ENCODE measurements at places on chromosomes 2 and 18.

DNA sequence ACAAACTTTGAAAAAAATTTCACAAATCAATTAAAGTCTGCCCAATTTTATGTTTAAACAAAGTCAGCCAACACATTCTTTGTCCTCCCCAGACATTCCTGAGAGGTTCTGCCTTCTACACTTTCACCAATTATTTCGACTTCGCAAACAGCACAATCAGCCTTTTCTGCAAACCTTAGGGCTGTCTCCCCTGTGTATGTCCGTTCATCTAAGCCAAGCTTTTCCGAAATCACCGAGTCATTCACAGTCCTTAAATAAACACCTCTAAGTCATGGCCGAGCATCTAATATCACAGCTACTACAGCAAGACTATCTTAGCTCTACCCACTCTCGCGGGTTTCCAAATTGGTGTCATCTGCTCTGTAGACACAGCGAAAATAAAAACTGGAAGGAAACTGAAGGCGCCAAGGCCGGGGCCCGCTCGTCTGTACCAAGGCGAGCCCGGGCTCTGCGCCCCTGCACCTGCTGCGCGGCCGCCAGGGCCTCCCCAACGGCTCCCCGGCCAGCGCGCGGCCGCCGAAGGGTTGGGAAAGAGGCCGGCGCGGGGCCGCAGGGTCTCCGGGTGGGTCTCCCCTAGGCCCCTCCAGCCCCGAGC lies 730 bp downstream of the ODC1 start:
- no peak for DNase-seq

DNA sequence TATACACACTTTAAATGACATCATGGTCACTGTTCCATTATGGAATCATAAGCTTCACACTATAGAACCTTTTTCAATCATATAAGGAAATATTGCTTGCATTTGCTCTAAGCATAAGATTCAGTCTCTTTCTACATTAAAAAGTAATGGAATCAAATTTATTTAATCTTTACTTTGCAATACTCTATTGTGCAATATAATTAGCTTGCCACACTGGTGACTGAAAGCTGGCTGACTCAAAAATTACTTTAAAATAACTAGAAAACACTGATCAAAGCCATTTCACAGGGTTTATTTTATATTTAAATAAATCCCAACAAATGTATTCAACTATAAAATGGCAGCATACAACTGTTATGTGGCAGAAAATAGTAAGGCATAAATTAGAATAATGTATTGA lies 13.2 kb upstream of the ORC2 start:
- DNase-seq = no peak

DNA sequence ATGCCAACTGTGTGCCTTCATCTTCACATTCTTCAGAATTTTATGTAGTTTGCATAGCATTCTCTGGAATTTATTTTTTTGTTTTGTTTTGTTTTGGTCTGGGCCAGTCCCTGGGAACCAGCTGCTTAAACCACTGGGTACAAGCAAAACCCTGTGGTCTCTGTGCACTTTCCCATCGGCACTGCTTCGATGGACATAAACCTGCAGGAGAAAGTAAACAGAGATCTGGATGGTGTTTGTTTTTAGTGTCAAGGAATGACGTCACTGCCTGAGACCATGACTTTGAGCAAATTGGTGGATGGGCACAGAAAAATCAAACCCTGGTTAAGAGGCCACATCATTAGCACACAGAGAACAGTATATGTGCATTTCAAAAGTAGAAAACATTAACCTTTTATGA lies 64.7 kb upstream of the RASGRP3 start:
- no peak for DNase-seq

DNA sequence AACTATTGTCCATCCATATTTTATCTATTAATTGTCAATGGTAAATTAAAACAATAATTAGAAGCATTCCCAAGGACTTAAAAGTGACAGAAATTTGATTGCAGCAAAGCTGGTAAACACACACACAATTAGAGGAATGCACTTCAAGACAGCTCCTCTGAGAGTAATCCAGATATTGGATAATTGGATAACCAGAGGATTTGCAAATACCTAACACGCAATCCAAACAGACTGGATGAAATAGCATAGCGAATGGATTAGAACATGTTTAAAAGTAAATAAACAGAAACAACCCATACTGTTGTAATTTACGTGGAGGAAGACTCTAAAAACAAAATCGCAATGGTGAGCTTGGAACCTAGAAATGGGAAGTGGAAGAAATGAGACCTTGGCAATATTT lies 239.8 kb downstream of the METTL4 start:
- DNase-seq = no peak

GRCh38 chr2:74585406-74586185 lies 31.1 kb downstream of the DOK1 start:
- no peak for DNase-seq

DNA sequence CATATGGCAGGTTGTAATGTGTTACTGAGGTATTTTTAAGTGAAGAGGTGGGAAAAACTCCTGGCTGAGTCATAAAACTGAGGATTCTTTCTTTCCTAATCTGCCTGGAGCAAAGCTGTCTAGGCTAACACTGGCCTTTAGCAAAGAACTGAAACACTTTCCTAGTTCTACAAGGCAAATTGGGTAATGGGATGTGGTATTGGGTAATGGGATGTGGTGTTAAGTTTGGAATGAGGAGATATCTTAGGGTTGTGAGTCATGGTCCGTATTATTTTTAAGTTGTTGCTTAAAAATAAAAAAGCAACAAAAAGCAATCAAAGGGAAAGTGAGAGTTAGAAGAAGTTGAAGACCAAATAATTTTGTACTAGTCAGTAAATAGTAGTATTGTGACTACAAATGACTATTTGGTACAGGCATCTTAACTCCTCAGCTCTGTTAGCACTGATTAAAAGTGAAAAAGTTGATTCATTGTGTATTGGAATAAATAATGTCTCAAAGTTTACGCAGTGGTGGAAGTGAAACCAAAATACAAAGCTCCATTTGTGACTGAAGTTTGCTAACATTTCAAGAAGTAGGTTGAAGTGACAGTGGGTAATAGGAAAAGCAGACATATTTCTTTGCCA lies 216.8 kb downstream of the CAMKMT start:
- no peak for DNase-seq

DNA sequence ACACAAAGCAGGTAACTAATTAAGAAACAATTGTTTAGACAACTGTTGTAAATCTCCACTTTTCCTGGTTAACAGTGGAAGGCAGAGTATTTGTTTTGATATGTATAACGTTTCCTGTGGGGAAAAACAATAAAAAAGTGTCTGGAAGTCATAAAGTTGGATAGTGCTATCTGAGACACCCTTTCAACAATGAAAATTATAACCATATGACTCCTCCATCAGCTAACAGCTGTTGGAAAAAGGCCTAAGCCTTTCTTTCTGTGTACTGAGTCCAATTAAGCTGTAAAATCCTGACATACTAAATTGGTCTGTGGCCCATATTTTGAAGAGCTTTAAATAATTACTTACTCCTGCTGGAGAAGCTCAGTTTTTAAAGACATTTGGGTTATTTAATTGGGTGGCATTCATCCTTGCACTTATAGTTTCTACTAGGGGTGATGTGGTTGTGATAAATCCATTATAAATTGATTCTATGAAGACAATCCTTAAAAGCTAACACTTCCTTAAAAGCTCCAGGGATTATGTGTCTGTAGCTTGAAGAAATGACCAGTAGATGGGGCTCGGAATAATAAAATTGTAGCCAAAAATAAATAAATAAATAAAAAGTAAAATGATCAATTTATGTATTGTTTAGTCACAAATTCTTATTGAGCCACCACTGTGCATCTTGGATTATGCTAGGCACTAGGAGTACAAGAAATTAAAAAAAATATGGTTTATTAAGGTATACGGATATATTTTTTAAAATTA lies 698.1 kb upstream of the NXPH2 start:
- no peak for DNase-seq

DNA sequence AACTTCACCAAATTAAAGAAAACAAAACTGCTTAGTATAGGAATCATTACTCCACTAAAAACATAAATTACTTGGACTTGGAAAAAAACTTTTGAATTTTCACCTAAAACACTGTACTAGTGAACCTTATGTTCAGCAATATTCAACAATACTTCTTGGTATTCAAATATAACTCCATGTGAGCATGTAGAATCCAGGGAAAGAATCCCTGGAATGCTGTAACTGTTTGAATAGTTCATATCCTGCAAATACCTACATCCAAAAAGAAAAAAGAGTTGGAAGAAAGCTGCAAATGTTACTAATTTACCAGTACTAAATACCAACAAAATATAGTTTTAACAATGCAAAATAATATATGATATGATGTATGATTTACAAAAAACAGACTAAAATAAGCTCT lies 65.4 kb downstream of the IKZF2 start:
- no peak for DNase-seq

DNA sequence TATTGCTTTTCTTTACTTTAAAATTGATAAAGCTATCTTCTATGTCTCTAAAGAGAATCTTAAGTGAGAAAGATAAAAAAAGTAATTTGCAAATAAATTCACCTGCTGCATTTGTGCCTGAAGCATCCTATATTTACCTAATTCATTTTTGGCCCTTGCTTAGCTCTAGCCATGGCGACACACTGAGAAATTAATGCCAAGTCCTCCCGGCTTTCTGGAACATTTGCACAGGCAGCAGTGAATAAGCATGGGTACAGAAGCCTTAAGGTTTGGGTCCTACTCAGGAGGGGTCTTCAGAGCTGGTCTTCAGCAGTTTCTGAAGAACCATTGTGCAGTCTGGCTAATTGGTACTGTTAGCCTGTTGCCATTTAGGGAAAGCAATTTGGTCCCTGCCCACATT lies 73.9 kb upstream of the ZEB2 start:
- no peak for DNase-seq

- DNase-seq = no peak
These were observed 15.2 kb downstream of the SP100 start for GRCh38 chr2:230430957-230431910.

GRCh38 chr2:12269041-12269972 lies 447.4 kb upstream of the TRIB2 start:
- no peak for DNase-seq

GRCh38 chr2:98937906-98938305 lies 1.9 kb upstream of the CRACDL start:
- no peak for DNase-seq

DNA sequence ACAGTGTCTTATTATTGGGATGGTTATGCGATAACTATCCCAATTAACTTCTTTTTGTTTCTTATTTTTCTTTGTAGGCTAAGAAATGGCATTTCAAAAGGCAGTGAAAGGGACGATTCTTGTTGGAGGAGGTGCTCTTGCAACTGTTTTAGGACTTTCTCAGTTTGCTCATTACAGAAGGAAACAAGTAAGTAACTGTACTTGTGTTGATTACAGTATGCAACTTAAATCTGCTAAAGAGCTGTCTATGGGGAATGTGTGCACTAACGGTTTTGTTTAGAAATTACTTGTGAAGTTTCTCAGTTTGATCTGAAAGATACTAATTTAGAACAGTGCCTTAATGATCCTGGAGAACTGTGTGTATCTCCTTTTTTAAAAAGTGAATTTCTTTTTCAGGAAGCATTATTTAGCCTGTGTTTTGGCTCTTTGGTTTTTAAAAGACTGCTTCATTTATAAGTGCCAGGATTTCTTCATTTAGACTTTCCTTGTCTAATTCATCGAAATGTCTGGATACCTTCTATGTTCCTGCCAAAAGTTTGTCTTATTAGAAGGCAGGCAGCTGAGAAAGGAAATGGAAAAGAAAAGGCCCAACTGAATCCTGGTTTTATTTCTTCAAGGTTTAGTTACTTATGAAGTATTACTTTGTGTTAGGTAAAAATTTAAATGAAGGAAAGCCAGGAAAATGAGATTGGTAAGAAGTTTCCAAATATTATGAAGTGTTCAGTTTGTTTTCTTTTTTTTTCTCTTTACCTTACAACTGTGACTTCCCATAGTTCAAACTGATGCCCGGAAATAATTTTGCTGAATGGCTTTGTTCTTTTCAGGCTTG lies 40.1 kb downstream of the GPD2 start:
- no peak for DNase-seq

DNA sequence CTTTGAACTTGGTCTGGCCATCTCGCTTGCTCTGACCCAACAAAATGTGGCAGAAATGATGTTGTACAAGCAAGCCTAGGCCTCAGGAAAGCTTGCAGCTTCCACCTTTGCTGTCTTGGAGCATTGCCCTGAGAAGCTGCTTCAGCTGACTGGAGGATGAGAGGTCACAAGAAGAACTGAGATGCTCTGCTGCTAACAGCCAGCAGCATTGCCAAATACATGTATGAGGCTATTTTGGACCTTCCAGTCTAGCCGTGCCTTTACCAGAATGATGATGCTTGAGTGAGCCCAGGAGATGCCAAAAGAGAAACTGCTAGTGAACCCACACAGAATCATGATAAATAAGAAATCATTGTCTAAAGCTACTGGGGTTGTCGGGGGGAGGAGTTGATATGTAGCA lies 13.2 kb upstream of the ITGAV start:
- no peak for DNase-seq

DNA sequence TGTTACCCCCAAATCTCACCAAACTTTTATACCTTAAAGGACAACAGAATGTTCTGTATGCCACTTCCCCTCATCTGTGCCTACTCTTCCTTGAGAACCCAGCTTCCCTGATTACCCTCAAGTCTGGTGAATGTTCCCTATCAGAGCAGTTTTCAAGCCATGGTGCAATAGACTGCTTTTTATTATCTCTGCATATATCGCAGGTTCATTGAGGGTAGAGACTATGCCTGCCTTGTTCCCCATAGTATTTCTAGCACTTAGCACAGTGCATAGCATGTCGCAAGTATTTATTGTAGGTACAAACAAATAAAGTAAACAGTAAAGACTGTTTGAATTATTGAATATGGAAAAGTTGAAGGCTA lies 146.6 kb downstream of the HAUS1 start:
- no peak for DNase-seq

- DNase-seq = no peak
These were observed 2.8 kb downstream of the FZD5 start for GRCh38 chr2:207766697-207767460.

- DNase-seq = no peak
These were observed 69.4 kb downstream of the LOXHD1 start for GRCh38 chr18:46587600-46587999.

DNA sequence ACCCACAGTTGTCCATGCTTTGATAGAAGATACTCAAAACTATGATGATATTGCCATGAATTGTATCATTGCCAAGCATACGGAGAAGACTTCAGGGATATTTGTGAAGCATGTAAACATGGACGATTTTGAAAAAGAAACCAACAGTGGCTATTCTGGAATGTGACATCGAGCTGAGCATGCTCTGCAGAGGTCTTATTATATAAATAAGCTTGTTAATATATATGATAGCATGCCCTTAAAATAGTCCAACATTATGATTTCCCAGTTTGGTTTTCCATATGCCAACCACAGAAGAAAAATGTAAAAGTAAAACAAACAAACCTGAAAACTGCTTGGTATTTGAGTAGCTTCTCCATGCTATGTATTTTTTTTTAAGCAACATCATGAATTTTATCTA lies 159.1 kb downstream of the LNPK start:
- DNase-seq = no peak

- peak; percentile 23 for DNase-seq
These were observed 414.2 kb upstream of the CHST9 start for GRCh38 chr18:27599202-27599829.

DNA sequence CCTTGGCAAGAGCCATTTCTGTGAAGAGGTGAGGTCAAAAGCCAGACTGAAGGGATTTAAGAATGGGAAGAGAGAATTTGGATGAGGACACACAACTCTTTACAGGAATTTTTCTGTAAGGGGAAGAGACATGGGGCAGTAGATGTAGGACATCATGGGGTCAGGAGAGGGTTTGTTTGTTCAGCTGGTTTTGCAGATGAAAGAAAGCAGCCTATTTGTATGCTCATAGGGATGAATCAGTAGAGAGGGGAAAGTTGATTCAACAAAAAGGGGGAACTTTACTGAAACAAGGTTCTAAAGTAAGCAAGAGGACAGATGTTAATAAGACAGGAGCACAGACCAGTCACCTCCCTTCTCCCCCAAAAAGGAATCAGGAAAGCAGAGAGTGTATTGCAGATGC lies 11.2 kb downstream of the SCG2 start:
- DNase-seq = no peak

Measured in T-helper 2 cell (primary cell).